Stimulated activated CD4-positive, alpha-beta T cell treated with anti-CD3 and anti-CD28 coated beads, Interleukin-2, amount 100 ng/mL, for 4 hours (primary cell): ENCODE measurements at places on chromosomes 6 and 20.

DNA sequence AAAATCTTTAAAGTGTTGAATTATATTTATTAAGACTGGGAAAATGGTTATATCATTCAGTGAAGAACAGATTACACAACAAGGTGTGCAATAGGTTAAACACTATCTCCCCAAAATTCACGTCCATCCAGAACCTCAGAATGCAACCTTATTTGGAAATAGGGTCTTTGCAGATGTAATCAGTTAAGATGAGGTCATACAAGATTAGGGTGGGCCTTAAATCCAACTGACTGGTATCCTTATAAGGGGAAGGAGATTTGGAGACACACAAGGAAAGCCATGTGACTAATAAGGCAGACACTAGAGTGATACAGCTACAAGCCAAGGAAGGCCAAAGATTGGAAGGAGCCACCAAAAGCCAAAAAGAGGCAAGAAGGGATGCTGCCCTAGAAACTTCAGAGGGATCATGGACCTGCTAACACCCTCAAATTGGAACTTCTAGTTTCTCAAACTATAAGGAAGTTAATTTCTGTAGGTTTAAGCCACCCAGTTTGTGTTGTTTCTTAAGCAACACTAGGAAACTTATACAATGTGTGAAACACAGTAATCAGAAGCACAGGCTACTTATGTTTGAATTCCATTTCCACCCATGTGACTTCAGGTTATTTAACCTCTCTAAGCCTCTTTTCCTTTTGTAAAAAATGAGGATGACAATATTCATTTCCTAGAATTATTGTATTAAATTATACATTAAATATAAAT, 16.9 kb downstream of the ILRUN start:
- DNase-seq = no peak

DNA sequence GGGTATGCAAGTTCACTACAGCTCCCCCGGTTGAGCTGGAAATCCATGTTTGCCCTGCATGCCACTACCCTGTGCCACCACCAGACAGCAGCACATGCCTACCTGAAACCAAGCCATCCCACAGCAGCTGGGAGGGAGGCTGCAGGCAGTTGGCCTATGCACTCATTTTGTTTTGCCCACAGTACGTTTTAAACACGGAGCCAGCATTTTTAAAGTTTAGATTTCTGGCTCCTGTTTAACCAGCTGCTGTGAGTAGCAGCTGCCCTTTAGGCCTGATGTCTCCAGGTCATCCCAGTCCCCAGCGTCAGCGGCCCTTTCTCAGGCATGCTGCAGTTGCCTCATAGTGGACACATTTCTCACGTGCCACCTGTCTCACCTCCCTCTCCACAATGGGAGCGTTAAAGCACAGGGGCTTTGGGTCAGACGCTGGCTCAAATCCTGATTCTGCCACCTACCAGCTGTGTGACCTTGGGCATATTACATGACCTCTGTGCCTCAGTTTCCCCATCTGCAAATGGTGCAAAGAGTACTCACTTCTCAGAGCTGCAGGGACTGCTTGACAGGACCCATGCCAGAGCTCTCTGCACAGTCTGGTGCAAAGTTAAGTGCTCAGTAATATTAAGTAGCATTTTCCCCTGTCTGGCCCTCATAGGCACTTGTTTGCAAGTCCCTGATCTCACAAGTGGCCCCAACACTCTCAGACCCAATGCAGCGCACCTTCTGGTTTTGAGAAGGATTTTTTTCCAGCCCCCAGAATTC, 8.2 kb upstream of the UBE2V1 start:
- peak; percentile 53 for DNase-seq

DNA sequence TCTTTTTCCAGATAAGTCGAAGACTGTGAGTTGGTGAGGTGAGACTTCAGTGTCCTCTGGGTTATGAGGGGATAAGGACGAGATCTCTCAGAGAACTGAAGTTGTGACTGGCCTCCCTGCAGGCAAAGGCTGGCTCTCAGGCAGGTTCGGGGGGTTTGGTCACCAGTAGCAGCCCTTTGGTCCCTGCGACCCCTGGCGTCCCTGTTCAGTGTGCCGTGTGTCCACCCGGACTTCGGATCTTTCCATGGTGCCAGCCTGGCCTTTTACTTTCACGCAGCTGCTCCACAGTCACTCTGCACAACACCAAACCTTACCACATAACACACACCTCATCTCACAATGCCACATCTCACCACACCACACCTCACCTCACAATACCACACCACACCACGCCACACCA, 131.9 kb downstream of the ERMARD start:
- DNase-seq = no peak

- no peak for DNase-seq
These were observed 8.9 kb upstream of the LKAAEAR1 start for GRCh38 chr20:64093013-64093503.

DNA sequence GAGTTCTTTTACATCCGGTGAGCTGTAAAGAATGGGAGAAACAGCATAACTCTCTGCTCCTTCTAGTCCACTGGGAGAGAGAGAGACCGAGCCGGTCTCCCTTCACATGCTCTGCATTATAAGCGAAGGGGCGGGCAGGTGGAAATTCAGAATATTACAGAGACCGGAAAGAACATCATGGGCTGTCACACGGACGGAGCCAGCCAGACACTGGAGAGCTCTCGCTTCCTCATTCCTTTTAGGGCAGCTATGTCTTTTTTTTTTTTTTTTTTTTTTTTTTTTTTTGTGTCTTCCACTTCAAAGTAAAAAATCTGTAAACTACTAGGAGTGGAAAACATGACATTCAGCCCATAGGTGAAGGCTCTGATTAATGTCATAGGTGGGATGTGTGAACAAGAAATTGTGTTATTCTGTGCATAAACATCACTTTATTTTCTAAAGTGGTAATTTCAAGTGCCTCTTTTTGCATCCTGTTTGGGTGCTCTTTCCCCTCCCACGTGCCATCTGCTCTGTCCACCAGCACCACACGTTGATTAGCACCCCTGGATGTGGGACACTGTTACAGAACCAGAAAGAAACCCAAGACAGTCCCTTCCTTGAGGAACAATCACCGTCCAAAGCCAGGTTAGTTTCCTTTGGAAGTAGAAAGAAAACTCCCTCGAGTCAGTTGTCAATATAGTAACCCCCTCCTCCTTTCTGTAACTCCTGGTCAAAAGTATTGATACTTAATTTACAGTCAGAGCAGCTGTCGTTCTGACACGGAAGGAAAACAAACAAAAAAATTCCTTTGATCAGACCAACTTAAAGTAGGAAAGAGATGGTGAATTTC, at the start of gene TAGAP:
Gene TAGAP (minus strand): TSS at position 93 of the 829 bp plus-strand sequence. CDS start 845 bp downstream, outside the sequence.
- DNase-seq = peak; percentile 84

DNA sequence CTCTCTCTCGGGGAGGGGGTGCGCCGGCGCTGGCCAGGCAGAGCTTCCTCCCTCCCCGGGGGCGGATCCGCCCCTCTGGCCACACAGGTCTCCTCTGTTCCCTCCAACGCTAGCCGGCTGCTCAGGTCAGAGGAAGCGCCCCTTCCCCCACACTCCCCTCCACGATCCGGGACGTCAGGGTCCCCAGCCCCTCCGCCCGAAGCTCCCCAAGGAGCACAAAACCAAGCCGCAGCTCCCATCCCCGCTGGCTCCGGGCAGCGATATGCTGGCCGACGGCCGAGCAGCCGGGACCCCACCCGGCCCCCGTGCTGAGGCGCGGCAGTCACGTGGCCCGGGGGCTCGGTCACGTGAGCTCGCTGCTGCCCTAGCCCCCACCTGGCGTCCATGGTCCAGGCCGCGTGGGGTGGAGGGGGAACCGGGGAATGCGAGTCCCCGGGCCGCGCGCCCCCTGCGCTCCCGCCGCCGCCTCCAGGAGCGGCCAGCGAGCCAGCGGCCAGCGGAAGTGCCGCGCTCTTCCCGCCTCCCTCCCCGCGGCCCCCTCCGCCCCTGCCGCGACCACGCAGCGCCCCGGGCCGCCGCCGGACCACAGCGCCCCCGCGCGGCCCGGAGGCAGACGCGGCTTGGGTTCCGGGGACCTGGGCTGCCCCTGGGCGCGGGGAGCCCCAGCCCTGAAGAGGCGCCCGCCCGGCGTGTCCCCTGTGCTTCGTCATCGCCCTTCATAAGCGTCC, at the start of gene SLC35B2:
Gene SLC35B2 (minus strand): TSS at position 504 of the 728 bp plus-strand sequence. CDS start 118 bp downstream, at position 386.
- DNase-seq = peak; percentile 51

GRCh38 chr20:16942051-16942450, 193.9 kb downstream of the OTOR start:
- DNase-seq = no peak

- no peak for DNase-seq
These were observed 5.6 kb downstream of the PLCG1 start for GRCh38 chr20:41142919-41143318.

DNA sequence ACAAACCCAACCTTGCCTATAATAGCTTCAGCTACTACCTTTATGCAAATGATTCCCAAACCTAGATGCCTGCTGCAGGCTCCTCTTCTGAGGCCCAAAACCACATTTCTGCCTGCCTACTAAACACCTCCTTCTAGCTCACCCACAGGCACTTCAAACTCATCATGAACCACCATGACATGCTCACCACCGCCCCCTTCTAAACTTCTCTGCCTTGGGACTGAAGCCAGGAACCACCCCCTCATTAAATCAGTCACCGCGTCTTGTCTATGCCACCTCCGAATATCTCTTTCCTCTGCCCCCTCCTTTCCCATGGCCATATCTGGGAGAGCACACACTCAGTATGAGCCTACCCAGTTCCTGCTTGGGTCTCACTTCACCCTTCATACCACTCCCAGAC, 101.2 kb downstream of the SNAP25 start:
- DNase-seq = no peak

GRCh38 chr6:150368762-150369161, at the start of gene IYD:
IYD (plus strand) TSS chr6:150369012; CDS start chr6:150369032, 20 bp downstream.
- DNase-seq = no peak

DNA sequence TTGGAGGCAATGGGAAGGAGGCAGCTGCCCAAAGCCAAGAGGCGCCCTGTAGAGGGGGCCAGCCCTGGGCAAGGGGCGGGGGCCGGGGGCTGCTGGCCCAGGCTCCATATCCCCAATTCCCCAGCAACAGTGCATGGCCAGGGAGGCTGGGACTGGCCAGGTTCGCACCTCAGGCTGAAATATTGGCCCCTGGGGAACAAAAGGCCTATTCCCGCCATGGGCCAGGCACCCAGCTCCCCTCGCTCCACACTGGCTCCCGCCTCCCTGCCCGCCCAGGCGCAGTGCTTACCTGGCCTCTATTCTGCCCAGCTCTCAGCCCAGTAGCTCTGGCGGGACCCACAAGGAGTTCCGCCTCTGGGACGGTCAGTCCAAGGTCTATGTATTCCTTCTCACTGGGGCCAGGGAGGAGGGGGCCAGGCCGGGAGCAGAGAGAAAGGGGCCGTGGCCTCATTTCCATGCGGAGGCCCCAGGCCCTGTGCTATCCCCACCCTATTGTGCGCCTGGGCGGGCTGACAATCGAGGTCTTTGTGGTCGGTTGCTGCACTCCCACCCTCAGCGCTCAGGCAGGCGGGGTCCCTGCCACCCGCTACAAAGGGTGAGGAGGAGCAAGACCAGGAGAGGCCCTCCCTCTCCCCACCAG, 42.3 kb downstream of the YTHDF1 start:
- no peak for DNase-seq

DNA sequence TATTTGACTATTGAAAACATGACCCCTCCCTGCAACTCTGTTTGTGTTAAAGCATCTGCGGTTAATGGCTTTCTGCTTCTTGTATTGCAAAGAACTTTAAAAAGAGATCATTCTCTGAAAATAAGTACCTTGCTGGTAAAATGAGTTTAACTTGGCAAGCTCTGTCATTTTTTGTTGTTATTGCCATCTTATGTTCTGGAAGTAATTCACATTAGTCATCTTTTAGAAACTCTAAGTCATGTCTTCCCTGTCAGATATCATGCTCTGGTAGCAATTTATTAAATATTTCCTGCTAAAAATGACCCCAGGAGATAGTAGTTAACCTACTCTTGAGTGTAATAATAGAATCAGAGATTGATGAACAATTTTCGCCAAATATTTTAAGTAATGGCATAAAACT, 890.6 kb downstream of the KIF16B start:
- no peak for DNase-seq

- no peak for DNase-seq
These were observed 26.4 kb upstream of the MPC1 start for GRCh38 chr6:166408936-166409755.

DNA sequence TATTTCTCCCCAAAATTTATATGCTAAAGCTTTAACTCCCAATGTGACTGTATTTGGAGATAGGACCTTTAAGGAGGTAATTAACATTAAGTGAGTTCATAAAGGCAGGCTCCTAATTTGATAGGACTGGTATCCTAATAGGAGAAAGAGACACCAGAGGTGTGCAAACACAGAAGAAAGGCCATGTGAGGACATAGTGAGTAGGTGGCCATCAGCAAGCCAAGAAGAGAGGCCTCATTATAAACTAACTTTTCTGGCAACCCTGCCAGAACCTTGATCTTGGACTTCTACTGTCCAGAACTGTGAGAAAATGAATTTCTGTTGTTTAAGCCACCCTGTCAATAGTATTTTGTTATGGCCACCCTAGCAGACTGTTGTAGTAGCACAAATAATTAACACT, 177.9 kb upstream of the FUT9 start:
- no peak for DNase-seq

GRCh38 chr6:15956205-15957106, 172.4 kb upstream of the MYLIP start:
- DNase-seq = no peak

- DNase-seq = no peak
These were observed 34.8 kb upstream of the FILIP1 start for GRCh38 chr6:75528423-75528822.

- peak; percentile 18 for DNase-seq
These were observed 530 bp downstream of the TDP2 start for GRCh38 chr6:24666097-24666640.

GRCh38 chr6:15462256-15462655, 200.6 kb downstream of the DTNBP1 start:
- DNase-seq = no peak

- no peak for DNase-seq
These were observed 32.6 kb upstream of the SLC35D3 start for GRCh38 chr6:136889271-136890193.

- DNase-seq = no peak
These were observed 120.7 kb upstream of the ADGRF1 start for GRCh38 chr6:47162793-47163192.

- DNase-seq = no peak
These were observed 19.4 kb downstream of the SS18L1 start for GRCh38 chr20:62162765-62163484.

- DNase-seq = no peak
These were observed 677.2 kb upstream of the SLC35B3 start for GRCh38 chr6:9112544-9112943.

- DNase-seq = no peak
These were observed 6.3 kb upstream of the CDSN start for GRCh38 chr6:31126396-31127175.

GRCh38 chr6:103534095-103534494, 1325.6 kb downstream of the HACE1 start:
- no peak for DNase-seq

GRCh38 chr6:31352683-31353383, 4.1 kb downstream of the HLA-B start:
- no peak for DNase-seq
